Stimulated activated CD8-positive, alpha-beta memory T cell treated with anti-CD3 and anti-CD28 coated beads, Interleukin-7, amount 100 ng/mL, for 1 hour (primary cell): ENCODE measurements at places on chromosomes 3 and 15.

- DNase-seq, result no peak
Measured at GRCh38 chr3:48314542-48314941, 18.9 kb downstream of the SPINK8 start.

DNA sequence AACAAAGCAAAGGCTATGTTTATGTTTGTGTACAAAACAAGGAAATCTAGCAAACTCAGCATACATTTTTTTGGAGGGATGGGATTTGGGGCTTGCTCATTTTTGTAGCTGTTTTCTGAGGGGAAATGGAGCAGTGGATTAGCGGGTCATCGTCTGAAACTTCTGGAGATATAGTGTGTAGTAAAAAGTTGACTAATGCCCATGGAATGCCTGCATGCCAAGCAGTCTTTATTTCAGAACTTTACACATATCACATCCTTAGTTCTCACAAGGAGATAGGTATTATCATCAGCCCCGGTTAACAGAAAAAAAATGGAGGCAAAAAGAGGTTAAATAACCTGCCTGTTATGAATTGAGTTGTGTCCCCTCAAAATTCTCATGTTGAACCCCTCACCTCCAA, 47.1 kb downstream of the ATP13A4 start:
- DNase-seq, result no peak

- DNase-seq, result no peak
Measured at GRCh38 chr3:193996641-193997089, 139.3 kb upstream of the HES1 start.

DNA sequence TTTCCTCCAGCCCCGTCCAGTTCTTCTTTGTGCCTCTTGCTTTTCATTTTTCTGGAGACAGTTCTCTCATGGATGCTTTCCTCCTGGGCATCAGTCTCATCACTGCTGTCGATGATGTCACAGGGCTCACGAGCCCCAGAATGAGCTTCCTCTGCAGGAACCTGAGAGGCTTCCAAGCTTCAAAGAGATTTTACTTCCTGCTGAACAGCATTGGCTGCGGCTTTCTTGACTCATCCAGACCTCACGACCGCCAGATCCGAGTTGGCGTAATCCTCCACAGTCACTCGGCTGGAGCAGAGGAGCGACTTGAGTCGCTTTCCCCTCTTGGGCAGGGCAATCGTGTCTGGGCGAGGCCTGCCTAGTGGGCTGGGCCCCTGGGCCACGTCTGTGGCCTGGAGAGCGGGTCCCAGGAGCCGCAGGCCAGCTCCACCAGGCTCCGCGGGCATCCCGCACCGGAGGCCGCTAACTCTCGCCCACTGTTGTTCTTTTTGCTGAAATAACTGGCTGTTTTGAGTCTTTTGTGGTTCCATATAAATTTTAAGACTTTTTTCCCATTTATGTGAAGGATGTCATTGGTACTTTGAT, 20.8 kb upstream of the FAN1 start:
- DNase-seq, result no peak

GRCh38 chr3:32297366-32297765, 58.9 kb downstream of the CMTM8 start:
- DNase-seq, result no peak

GRCh38 chr3:140018556-140018955, 83.6 kb downstream of the CLSTN2 start:
- DNase-seq, result no peak

- DNase-seq, result no peak
Measured at GRCh38 chr3:4818986-4819693, 160.1 kb upstream of the BHLHE40 start.
